ENCODE measurements at places on chromosomes 16 and 17.
A peak's percentile ranks its signal among the peaks of the same experiment; 100 is the strongest.

DNA sequence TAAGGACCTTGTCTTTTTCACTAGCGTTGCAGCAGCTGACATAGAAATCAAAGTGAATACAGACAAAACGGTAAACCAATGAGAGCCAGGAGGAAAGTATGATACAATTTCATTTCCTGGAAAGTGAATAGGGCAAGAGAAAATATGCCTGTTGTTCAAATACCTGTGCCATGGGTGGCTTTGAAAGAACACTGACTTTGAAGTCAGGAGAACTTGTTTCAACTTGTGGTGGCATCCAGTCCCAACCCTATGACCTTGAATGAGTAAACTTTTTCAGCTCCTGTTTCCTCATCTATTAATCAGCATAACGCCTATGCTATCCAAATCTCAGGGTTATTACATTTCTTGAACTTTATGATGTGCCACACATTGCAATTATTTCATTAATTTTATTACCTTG lies 173.7 kb upstream of the HS3ST3A1 start:
- no peak for DNase-seq

DNA sequence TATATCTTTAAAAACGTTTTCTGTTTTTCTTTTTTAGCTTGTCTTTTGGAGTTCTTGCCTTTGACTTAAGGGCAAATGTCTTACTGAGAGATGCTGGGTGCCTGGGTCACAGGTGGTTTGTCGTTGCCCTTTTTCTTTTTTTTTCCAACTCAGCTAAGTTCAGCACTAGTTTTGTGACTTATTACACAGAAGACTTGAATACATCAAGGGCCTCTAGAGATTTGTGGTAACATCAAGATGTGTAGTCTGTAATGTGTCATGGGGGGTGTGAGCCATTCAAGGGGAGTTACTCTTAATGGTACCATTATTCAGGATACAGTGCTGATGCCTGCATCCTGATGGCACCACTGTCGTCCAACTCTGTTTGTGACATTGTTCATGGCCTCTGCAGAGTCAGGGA lies 95.1 kb downstream of the PRKCA start:
- no peak for DNase-seq

DNA sequence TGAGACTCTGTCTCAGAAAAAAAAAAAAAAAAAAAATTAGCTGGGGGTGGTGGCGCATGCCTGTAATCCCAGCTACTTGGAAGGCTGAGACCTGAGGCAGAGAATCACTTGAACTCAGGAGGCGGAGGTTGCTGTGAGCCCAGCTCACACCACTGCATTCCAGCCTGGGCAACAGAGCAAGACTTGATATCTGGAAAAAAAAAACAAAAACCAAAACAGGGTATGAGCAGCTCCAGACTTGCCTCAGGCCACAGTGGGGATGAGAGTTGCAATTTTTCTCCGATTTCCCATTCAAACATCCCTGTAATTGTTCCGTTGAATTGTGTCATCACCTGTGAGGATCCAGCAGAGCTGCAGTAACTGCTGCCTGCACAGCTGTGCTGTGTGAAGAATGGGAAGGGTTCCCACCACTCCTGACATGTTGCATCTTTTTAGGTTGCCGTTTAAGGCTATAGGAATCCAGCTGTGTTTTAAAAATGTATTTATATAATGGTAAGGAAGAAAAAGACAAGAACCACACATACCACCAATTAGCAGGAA lies 150.0 kb downstream of the VPS53 start:
- no peak for DNase-seq

DNA sequence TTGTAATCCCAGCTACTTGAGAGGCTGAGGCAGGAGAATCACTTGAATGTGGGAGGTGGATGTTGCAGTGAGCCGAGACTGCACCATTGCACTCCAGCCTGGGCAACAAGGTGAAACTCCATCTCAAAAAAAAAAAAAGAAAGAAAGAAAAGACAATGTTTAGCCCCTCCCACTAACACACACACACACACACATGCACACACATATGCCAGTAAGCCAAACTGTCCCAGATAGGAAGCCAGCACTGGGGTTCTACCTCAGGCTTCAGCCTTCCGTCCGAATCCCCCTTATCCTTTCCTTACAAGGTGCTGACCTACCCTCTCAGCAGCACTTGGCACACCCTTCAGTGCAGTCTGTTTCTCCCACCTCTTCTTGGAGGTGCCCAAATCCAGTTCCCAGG lies 8.7 kb upstream of the KCNH6 start:
- DNase-seq, result no peak

DNA sequence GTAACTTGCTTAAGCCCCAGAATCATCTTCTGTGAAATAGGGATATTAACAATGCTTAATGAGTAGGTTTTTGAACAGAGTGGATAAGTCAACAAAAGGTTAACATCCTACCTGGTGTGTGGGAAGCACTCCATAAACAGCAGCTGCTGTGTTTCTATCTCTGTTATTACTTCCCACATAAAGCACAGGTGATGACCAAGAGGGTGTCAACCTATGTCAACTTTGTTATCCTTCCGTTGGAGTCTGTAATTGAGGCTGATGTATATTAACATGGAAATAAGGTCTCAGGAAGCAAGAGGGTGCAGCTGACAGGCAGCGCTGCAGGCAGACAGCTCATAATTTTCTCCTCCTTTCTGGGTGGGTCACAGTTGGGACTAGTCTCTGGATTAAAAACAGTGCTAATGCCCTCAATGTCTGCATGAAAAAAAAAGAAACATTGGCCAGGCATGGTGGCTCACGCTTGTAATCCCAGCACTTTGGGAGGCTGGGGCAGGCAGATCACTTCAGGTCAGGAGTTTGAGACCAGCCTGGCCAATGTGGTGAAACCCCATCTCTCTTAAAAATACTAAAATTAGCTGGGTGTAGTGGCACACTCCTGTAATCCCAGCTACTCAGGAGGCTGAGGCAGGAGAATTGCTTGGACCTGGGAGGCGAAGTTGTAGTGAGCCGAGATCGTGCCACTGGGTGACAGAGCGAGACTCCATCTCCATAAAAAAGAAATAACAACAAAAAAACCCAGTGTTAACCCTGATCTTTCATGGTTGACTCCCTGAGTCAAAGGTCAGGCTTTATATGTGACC lies 269.6 kb downstream of the SNX29 start:
- DNase-seq, result peak; percentile 25

GRCh38 chr17:82477934-82478333 lies 19.4 kb downstream of the NARF start:
- no peak for DNase-seq

DNA sequence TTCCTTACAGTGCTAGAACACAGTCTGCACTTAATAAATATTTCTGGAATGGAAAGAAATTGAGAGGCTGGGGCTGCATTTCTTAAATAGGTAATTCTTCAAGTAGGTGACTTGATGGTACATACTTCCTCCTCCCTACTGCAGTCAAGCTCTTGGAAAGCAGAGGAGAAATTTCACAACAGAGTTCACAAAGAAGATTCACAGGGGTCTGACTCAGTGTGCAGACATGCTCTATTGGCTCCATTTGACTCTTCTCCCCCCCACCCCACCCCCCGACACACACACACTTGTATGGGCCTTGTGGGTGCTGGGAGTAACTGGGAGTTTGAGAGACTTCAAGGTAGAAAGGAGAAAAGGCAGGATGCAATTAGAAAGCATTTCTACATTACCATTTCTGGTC lies 6.2 kb upstream of the MYOCD start:
- no peak for DNase-seq

- no peak for DNase-seq
Observed at GRCh38 chr17:34117811-34118210, 137.3 kb upstream of the CCL2 start.

DNA sequence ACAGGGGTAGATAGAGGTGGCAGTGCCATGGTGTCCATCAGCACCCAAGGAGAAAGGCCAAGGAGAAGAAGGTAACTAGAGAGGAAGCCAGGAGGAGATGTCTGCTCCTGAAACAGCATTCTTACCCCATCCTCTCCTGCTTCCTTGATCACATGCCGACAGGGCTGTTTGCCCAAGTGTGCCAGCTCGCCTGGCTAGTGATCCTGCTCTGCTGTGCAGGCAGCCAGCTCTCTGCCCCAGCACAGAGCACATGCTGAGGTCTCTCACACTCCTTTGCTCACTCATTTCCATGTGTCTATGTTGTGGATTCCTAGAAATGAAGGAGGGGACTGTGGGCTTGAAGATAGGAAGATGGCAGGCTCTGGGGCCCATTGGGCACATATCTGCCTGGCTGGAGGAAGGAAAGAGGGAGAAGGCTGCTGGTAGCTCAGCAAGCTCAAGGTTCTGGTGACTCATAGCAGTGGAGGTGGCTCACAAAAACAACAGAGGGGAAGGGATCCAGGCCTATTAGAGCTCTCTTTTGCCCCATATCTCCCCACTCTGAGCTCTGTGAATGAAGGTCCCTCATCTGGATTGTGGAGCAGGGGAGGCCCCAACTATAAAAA lies 54.3 kb downstream of the NEUROD2 start:
- no peak for DNase-seq

- DNase-seq, result no peak
Observed at GRCh38 chr17:38353086-38353604, 1.5 kb downstream of the SOCS7 start.

DNA sequence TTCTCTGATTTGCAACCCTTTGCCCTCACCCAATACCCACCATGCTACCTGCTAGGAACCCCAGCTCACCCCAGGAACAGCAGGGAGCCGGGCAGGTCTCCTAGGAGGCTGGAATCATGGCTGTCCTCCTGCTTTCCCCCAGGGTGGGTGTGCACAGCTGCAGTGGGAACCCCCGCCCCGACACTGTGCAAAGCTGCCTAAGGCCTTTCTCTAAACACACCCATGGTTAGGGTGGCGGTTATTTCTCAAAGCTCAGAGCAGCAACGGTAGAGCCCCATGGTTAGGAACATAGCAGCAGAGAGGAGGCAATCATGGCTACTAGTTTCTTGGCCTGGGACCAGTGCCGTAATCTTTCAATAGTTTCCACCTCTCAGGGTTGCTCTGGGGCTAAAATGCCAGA lies 52.2 kb downstream of the ABCC12 start:
- DNase-seq, result no peak

GRCh38 chr16:2915196-2915929 lies 3.6 kb downstream of the FLYWCH1 start:
- DNase-seq, result no peak

DNA sequence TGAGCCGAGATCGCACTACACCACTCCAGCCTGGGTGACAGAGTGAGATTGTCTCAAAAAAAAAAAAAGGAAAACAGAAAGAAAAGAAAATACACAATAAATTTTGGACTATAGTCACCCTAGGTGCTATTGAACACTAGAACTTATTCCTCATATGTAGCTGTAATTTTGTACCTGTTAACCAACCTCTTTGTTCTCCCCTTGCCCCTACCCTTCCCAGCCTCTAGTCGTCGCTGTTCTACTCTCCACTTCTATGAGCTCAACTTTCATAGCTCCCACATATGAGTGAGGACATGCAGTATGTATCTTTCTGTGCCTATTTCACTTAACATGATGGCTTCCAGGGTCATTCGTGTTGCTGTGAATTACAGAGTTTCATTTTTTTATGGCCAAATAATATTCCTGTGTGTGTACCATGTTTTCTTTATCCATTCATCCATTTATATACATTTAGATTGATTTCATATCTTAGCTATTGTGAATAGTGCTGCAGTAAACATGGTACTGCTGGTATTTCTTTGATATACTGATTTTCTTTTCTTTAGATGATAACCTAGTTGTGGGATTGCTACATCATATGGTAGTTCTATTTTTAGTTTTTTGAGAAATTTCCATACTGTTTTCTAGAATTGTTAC lies 28.3 kb downstream of the VPS35L start:
- DNase-seq, result peak; percentile 36

DNA sequence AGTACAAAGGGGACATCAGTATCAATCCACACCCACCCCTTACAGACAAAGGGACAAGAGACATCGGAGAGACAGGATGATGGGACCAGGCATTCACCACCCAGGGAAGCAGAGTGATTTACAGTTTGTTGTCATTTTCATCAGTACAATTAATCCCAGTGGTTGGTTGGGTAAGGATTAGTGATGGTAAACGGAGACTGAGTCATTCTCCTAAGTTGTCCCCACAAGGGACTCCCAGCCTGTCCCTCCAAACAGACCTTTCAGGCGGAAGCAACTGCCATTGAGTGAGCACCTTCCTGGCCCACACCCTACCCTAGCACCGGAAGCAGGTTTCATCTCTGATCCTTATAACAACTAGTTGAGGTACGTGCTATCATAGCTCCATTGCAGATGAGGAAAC lies 11.2 kb downstream of the PPL start:
- no peak for DNase-seq

GRCh38 chr16:2425825-2426430 lies 3.3 kb upstream of the CCNF start:
- DNase-seq, result no peak

DNA sequence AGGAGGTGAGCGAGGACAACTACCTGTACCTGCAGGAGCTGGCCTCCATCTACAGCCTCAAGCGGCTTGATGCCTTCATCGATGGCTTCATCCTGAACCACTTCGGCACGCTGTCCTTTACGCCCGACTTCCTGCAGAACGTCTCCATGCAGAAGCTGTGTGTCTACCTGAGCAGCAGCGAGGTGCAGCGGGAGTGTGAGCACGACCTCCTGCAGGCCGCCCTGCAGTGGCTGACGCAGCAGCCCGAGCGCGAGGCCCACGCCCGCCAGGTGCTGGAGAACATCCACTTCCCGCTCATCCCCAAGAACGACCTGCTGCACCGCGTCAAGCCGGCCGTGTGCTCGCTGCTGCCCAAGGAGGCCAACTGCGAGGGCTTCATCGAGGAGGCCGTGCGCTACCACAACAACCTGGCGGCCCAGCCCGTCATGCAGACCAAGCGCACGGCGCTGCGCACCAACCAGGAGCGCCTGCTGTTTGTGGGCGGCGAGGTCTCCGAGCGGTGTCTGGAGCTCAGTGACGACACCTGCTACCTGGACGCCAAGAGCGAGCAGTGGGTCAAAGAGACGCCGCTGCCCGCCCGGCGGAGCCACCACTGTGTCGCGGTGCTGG lies 9.0 kb downstream of the KLHL36 start:
- no peak for DNase-seq

DNA sequence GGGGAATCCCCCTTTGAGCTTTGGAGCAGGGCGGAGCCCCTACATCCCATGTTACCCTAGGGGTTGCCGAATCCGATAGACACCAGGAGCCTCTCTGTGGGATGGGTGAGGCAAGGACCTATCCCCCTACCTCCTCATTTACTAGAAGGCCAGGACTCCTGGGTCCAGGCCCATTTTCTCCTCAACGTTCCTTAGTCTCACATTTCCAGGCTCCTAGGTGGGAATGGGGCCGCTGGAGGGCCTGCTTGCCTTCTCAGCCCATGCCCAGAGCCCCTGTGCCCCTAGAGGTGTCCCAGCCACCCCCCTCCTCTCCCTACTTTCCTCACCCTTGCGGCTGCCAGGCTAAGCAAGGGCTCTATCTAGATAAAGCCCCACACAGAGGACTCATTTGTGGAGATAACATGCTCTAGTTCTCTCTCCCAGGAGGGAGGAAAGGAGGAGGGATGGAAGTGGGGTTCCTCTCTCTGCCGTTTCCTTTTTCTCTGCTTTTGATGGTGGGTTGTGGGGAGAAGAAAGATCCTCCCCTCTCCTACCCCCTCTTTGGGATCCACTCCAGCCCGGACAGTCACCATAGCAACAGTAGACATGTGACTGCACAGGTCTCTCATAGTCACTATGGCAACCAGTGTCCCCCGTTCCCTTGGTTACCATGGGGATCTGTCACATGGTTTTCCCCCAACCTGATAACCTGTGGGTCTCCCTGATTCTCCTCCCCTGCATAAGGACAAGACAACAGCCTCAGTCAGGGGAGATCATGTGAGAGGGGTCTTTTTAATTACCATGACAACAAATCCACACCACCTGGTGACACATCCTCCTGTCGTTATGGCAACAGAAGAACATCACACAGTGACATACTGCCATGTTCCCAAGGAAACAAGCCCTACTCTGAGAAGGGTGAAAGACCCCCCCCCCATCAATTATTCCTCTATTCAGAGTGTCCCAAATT lies 5.2 kb downstream of the CACNA1G start:
- no peak for DNase-seq
